T-helper 22 cell (primary cell): ENCODE measurements at places on chromosomes 11 and 22.

GRCh38 chr11:10494636-10495463, 39.8 kb downstream of the AMPD3 start:
- no peak for DNase-seq

DNA sequence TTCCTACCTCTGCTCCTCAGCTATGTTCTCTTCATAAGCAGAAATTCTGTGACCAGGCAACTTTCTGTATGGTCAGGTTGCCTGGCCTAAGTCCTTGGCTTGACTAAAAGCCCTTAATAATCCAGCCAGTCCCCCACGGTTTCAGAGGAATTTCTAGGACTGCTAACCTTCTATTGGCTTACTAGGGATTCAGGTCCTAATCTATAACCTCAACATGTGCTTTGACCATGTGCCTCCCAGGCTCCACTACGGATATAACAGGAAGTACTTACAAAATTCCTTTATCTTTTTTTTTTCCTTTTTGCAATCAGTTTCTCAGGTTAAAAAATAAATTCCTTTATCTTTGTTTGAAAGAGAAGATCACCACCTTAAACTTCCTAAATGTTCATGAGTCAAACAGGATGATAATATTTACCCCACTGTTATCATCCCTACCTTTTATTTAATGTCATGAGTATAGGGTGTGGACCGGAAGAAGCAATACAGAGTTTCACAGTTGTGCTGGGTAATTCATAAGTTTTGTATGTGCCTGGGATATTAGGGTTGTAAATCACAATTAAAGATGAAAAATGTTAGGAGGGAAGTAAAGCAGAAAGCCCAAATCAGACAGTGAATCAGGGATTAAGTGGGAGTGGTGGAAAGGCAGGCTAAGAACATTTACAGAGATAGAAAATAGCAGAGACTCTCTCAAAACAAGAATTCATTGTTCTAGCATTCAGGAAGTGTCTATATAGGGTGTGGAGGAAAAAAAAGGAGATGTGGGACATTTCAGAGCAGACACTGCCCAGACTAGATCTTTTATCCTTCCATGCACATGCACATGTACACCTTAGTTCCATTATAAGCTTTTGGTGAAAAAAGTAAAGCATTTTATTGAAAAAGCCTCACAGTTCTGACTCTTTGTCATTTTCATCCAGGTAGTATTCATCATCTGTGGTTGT, 10.7 kb upstream of the POGLUT3 start:
- no peak for DNase-seq

DNA sequence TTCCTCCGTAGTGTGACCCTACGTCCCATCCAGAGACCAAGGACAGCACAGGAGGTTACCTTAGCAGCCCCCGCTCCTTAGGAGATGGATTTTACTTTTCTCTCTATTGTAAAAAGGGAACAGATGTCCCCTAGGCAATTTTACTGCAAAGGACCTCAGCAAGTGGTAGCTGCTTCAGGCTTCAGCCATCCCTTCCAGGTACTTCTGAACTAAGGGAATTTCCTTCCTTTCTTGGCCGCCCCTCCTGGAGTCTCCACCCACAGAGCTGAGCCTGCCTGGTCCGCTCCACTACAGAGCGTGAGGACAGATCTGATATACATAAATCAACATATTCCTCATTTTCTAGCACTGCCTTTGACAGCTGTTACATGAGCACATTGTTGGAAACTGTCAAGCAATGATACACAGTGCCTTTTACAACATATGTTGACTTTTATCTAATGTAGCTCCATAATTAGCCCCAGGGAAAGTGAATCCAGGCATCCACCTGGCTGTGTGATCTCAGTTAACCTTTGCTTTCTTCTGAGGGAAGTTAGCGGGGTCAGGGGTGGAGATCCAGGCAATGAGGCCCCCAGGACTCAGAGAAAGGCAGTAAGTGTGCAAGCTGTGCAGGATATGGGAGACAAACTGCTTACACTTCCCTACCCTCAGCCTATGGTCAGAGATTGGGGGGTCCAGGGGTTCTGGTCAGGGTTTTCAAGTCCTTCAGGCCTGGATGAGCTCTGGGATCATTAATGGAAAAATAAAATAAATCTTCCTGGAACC, 51.9 kb downstream of the SPATA19 start:
- no peak for DNase-seq

DNA sequence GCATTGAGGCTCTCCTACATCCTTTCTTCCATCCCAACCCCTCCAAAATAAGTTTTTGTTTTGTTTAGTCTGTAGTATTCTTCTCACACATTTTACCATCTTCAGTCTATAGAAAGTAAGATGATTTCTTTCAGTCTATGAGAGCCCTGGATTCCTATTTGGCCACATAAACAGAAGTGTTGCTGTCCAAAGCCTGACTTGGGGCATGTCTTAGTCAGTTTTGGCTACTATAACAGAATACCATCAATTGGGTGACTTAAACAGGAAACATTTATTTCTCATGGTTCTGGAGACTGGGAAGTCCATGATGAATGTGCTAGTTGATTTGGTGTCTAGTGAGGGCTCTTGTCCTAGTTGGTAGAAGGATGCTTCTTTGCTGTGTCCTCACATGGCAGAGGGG, 146.8 kb upstream of the DDI1 start:
- no peak for DNase-seq

GRCh38 chr11:108561535-108561991, 32.0 kb downstream of the EXPH5 start:
- DNase-seq = no peak

DNA sequence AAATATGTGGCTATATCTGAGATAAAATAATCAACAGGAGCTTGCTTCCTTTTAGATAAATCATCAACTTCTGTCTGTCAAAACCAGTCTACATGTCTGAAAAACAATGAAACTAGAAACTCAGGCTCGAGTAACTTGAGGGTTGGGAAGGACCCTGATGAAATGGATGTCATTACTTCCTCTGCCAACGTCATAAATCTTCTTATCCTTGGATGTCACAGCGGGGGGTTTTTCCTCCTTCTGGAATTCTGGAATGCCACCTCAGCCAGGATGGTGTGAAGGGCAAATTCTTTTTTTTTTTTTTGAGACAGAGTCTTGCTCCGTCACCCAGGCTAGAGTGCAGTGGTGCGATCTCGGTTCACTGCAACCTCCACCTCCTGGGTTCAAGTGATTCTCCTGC, 13.4 kb downstream of the LGR4 start:
- no peak for DNase-seq

DNA sequence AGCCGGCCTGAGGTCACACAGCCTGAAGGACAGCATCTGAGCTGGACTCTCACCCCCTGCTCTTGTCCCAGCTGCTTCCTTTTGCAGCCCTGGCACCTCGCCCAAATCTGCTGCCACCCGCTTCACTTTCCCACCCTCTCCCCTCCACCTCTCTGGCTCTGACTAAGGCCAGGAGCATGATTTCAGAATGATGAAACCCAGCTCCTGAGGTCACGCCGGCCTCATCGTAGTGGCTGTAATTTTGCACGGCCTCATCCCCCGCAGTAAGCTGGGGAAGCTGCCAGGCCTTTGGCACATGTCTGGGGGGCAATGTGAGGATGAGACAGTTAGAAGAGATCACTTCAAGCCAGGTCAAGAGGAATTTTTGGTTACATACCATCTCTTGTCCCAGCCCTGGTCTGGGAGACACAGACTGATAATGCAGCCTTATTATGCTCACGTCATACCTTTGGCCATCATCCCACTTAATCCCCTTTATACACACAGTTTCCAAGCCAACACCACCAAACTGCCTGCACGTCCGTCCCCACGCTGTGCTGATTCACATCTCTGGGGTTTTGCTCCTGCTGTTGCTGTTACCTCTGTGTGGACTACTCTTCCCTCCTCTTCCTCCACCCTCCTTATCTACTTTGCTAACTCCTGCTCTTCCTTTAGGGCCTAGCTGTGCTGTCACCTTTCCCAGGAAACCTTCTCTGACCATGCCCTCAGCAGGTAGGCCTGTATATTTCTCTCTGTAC, 58.1 kb downstream of the CHRDL2 start:
- no peak for DNase-seq
